ENCODE measurements at places on chromosomes 4 and X.

- DNase-seq, result no peak
Observed at GRCh38 chrX:100863326-100863864, 10.8 kb downstream of the NOX1 start.

DNA sequence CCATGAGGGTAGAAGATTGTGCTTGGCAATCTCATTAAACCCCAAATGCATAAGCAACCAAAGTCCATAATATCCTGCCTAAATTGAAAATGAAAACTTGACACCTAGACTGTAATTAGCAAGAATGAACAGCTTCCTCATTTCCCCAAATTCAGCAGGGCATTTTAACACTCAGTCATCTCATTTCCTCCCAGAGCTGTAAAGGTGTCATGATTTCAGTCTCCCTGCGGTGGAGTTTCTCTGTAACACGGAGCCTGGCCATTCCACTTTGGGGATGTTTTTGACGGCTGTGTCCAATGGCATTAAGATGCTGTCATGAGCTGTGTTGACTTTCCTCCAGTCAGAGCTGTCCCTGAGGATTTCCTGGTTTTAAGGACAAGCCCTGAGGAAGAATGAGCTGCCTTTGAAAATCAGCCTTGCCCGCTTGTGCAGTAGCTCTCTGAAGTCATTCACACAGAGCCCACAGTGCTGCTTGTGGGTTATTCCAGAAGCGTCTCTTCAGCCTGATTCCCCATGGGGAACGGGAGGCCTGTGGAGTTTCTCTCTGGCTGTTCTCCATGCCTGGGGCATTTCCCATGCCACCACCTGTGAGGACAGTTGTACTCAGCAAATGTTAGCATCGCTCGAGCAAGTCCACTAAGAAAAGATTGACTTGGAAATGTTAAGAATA lies 187.0 kb downstream of the MID1 start:
- DNase-seq, result no peak

GRCh38 chr4:1249731-1250526 lies 999 bp upstream of the CTBP1 start:
- DNase-seq, result peak; percentile 31

GRCh38 chrX:65642914-65643491 lies 24.5 kb upstream of the MSN start:
- no peak for DNase-seq

GRCh38 chrX:152259150-152259549 lies 120.8 kb upstream of the MAGEA10 start:
- no peak for DNase-seq

GRCh38 chrX:2697741-2698299 lies 6.7 kb downstream of the CD99 start:
- no peak for DNase-seq

DNA sequence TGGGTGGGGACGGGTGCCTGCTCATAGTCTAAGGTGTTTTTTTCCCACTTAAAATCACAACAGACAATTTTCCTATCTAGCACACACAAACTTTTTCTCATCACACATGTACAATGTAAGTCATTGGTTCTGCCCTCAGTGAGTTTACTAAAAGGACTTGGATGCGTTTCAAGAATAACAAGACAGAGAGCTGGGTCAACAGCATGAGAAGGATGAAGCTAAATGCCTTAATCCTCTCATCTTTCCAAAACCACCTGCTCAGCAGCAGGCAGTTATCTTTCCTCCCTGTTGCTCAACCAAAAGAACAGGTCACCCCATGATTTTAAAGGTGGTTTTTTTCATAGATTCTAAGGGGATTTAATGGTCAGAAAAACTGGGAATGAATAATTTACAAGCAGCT lies 40.1 kb downstream of the OFD1 start:
- no peak for DNase-seq

- DNase-seq, result no peak
Observed at GRCh38 chr4:3863841-3864741, 97.9 kb downstream of the ADRA2C start.

DNA sequence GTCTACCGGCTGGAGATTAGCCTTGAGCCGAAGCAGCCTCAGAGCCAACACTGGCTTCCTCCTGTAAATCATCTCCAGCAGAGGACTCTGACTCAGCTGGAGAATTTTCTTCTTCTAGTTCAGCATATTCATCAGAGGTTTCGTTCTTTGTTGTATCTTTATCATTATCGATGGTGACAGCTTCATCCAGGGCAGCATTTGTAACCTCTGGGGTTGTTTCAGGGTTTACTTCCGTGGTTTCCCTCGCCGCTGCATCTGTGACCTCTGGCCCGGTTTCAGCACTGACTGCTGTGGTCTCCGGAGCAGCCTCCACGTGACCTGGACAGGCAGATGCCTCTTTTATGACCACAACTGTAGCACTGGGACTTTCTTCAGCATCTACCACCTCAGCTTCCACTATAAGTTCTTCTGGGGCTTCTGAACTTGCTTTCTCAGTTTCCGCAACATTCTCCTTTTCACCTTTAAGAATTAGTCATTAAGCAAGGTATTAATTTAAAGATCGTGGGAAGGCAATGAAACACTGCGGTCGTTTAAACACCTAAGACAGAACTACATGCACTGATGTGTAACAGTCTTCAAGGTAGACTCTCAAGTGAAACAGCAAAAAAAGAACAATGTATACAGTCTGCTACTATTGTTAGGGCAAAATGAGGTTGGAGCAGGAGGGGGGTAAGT lies 13.3 kb downstream of the MGARP start:
- peak; percentile 95 for DNase-seq
